GOT3 (cell line): ENCODE measurements at places on chromosomes 13 and 19.

DNA sequence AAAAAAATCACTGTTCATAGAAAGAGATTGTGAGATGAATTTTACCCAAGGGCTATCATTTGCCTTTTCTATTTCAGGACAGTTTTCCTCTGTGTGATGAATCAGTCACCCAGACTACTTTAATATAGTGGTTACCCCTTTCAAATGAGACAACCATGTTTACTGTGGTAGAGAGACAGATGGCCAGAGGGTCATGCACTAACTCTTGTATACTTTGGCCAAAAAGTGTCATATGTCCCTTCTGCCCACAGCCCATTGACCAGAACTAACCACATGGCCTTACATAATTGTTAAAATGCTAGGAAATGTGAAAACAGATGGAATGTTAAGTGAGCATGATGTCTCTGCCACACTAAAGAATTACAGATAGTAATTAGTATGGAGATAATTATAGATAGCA, 498.7 kb downstream of the DACH1 start:
- DNase-seq = no peak

DNA sequence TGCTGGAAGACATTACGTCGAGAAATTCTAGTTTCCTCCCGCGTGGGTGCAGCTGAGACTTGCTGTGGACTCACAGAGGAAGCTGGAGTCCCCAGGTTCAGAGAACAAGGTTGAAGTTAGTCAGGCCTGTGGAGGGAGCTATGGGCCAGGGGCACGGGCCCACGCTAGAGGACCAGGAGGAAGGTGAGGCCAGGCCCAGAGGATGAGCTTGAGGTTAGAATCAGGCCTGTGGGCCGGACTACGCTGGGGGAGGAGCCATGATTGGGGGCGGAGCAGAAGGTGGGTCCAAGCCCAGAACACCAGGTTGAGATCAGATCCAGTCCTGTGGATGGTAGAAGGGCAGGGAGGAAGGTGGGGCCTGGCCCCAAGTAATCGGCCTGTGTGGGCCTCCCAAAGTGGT, 32.6 kb downstream of the ZNF846 start:
- no peak for DNase-seq

- DNase-seq = no peak
These were observed 37.6 kb upstream of the MAB21L1 start for GRCh38 chr13:35514061-35514477.

DNA sequence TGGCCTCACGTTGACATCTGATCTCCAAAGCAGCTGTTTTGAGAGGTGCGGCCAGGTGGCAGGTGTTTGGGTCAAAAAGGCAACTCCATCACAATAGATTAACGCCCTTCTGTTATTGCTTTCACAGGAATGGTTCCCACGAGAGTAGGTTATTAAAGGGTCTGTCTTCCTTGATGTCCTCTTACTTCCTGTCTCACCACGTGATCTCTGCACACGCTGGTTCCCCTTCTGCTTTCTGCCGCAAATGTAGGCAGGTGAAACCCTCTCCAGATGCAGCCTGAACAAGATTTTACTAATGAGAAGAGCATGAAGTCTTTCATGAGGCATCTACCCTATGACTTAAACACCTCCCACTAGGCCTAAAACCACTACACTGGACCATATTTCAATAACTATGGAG, 22.8 kb upstream of the ZNF564 start:
- no peak for DNase-seq

GRCh38 chr13:112574834-112575613, 12.9 kb downstream of the TUBGCP3 start:
- DNase-seq = no peak

GRCh38 chr19:45574526-45574925, 10.1 kb downstream of the OPA3 start:
- no peak for DNase-seq

GRCh38 chr19:48495396-48495795, 16.2 kb downstream of the LMTK3 start:
- DNase-seq = no peak
